ENCODE measurements at places on chromosomes 3 and 15.

DNA sequence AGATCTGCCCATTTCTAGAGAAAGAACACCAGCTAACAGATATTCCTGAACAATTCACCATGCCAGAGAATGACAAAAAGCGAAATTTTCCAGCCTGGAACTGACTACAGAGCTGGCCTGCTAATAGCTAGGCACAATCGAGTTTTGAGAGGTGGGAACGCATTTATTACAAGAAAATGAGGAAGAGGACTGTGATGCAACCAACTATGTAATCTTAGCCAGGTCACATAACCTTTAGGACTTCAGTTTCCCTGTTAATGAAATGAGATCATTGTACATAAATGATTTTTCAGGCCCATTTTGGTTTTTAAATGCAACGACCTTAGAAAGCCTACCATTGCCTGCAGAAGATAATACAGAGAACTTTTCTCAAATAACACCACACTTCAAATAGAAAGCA, 72.1 kb upstream of the SETMAR start:
- no peak for DNase-seq

DNA sequence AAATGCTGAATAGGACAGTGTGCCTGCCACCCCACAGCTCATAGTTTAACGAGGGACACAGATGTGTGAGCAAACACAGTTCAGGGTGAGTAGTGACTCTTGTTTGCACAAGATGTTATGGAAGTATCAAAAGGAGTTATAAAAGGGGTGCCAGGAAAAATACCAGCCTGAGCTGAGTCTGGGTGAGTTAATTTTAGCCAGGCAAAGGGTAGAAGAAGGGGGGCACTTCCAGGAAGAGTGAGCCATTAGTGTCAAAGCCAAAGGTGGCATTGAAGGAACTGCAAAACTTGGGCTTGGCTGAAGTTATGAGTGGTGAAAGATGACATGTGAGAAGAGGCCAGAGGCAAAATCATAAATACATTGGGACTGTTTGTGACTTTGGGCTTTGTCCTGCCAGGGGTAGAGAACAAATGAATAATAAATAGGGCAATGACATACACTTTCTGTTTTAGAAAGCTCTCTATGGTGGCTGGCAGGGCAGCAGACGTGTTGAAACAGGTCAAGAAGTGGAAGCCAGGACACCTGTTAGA, 1.9 kb upstream of the SPPL2A start:
- no peak for DNase-seq

DNA sequence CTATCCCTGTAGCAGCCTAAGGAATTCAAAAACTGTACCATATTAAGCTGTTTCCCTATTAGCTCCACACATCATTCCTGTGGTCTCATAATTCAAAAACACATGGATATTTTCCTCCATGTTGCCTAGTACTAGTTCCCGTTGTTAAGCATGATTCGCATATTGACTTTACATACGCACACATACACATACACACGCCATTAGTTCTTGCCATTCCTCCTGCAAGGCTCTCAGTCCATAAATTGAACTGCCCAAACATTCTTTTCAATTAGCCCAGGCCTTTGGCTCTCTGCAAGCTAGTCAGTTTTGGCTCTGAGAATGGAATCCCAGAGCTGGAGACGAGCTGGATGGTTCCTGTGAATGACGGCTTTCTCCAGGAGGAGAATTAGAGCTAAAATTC, 57.2 kb upstream of the RAD18 start:
- DNase-seq: no peak

DNA sequence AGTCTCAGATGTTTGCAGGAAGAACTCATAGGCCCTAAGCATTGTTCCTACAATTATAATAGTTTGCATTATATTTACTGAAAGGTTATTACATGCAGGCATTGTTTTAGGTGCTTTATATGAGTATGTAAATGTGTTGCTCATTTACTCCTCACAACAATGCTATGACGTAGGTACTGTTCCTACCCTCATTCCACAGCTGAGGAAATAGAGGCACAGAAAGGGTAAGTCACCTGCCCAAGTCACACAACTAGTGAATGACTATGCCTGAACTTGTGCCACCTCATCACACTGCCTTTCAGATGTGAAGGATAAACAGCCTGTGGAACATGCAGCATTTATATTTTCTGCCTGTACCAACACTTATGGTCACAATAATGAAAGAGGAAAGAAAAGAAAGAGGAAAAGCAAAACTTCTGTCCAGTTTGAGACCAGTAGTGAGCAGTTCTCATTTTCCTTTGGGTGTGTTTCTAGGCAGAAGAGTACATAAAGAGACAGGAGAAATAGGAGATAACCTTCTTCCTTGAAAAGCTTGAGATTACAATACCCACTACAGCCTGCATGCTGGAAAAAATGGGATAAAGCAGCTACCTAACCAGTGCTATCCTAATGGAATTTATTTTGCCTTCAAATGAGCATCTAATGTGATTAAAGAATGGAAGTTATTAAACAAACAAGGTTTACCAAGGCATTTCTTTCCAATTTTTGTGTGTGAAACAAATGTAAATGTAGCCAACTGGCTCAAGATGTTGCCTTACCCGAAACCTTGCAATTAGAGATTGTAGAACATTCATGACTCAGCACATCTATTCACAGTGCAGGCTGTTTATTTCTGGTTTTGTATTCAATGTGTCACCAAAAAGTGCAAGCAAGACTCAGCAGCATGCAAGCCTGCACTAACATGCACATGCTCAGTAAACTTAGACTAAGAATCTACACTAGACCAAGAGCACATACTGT, 20.5 kb upstream of the ENTPD3 start:
- no peak for DNase-seq

DNA sequence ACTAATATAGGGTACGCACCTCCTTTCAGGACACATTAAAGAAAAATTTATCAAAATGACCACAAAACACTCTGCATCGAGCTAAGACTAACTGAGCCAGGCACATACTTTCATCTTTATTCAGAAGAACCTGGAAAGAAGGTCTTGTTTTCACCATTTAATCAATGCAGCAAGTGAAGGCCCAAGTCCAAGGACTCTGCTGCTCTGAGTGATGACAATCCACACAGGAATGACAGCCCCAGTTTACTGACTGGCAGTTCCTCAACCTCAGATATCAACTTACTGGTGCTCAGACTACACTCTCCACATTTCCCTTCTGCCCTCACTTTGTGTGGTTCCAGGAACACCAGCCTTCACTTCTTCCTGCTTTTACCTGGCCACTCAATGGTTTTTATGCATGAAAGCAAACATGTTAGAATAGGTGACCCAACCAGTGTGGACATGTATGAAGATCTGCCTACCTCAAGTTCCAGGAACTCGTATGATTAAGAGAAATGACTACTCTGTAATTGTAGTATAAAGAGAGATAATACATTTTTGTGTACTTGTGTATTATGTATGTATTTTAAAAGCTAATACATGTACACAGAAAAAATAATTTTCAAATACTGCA, 29.1 kb upstream of the RASA2 start:
- DNase-seq: peak; percentile 45

- DNase-seq: no peak
These were observed 29.6 kb upstream of the ADAMTS7 start for GRCh38 chr15:78840661-78841375.

DNA sequence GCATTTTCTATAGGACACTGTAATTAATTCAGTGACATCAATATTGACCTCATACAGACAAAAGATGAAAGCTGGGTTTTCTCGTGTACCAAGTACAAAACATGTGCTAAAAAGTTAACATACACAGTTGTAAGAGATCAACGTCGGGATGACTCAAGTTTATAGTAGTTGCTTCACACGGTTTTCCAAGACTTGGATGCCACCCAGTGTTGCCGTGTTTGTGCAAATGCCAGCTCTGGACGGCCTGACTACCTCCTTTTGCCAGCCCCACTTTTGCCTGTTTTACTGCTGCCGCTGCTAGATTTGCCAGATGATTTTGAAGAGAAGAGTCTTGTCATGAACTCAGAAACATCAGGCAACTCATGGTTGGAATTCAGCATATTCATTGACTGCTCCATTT, 17.6 kb downstream of the EMC7 start:
- DNase-seq: no peak

- no peak for DNase-seq
These were observed 42.4 kb upstream of the RHO start for GRCh38 chr3:129485721-129486663.

- DNase-seq: no peak
These were observed 50.9 kb downstream of the HCN4 start for GRCh38 chr15:73317651-73318462.

DNA sequence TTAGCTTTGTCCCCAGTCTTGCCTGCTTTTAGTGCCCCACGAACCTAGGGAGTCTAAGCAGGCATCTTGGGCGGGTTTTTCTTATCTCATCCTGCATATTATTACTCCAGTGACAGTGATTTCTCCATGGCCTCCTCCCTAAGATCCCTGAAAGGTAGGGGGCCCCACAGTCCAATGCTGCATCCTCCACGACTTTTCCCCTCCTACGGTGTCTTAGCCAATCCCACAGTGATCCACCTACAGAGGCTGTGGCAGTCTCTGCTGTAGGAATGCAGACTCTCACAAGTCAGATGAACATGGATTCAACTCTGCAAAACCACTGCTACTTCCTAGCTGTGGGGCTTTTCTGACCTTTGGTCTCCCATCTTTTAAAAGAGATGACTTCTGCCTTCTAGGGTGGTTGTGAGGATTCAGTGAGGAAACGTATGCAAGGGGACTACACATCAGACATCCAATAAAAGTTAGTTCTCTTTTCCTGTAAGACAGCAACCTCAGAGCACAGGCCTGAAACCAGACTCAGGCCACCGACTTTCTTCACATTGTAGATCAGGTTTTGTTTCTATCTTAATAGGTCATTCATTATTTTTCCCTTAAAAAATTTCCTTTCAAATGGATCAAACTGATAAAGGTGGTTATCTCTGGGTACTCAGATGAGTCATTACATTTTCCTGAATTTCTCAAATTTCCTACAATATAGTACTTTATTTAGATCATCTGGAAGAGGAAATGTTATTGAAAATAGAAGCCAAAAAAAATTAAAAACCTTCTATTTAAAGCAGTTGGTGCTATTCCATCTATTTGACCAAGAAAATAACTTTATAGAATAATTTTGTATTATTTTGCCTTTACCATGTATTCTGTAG, 23.2 kb downstream of the ILDR1 start:
- no peak for DNase-seq

GRCh38 chr3:146496251-146496650, 26.9 kb upstream of the PLSCR2 start:
- no peak for DNase-seq

DNA sequence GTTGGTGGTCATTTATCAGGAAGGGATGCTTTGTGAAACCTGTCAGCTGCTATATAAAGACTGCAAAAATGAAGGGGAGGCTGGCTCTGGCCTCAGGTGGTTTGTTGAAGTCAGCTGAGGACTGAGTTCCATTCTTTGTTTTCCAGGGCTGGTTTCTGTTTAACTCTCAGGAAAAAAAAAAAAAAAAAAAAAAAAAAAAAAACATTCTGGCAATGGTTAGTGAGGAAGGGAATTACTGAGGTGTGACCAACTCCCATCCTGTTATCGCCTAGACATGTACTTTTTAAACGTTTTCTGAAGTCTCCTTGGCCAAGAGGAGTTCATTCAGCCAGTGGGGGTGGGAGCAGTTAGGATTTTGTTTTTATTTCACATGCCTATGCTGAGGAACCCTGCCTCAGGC, 316.3 kb downstream of the OXSM start:
- no peak for DNase-seq

DNA sequence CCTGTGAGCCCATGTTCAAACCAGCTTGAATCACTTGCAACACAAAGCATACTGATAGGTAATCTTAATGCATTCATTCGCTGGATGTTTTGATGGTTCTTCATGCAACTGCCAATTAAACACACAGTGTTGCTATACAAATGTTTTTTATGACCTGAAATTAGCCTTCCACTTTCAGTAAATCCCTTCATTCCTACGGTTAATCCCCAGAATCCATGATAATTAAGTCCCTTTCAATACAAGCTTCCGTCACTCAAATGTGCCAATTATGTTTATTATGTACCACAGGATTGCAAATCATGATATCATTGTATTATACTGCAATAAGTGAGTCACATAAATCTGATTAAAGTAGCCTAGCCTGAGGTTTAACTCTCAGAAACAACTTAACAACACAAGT, 14.5 kb upstream of the LYZL4 start:
- DNase-seq: no peak

- no peak for DNase-seq
These were observed 1.8 kb downstream of the ICE2 start for GRCh38 chr15:60477164-60477563.

GRCh38 chr3:148534089-148534988, 163.4 kb upstream of the AGTR1 start:
- DNase-seq: no peak

- no peak for DNase-seq
These were observed 135.0 kb downstream of the NUP210 start for GRCh38 chr3:13285007-13285567.

DNA sequence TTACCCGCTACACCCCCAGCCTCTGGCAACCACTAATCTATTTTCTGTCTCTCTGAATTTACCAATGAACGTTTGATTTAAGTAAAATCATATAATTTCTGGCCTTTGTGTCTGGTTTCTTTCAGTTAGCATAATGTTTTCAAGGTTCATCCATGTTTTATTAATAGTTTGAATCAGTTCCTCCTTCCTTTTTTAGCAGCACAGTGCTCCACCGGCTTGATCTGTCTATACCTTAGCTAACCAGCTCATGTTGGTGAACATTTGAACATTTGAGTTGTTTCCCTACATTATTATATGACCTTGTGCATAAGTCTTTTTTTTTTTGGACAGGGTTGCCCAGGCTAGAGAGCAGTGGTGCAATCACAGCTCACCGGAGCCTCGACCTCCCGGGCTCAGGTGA, 33.3 kb downstream of the PDE8A start:
- DNase-seq: no peak

GRCh38 chr3:116260491-116260890, 184.8 kb downstream of the LSAMP start:
- DNase-seq: no peak

DNA sequence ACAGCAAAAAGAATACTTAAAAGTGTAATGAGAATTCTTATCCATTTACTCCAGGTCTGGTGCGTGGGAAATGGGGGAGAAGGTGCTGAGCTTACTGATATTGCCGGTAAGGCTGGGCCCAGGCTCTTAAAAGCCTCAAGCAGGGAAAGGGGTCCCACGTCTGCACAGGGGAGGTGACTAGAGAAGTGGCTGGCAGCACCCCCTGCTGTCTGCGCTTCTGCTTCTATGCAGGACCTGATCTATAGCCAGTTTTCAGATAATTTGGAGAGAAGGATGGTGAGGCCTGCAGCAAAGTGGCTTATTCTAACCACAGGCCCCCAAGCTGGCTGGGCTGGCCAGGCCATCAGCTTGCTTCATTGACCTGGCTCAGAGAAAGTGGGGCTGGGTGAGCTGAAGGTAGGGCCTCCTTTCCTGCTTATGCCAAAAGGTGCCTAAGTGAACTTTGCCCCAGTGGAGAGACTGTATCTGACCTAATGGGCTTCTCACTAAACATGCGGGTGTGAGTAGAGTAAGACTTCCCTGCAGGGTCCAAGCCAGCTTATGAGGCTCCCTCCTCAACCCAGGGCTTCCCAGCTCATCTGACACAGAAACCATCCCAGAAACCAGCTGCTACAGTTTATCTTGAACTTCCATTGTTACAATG, 30.9 kb upstream of the ATP1B3 start:
- DNase-seq: peak; percentile 61

GRCh38 chr3:192727032-192727847, at the start of gene FGF12:
FGF12 (minus strand) TSS chr3:192727541.
- peak; percentile 58 for DNase-seq
